ENCODE measurements at places on chromosomes 6 and 20. TPM values are rescaled to one million over a fixed set of nuclear protein-coding genes. Genes with fewer than 3 reads are reported as not detected.
A peak's percentile ranks its signal among the peaks of the same experiment; 100 is the strongest.

The TMEM239 gene
- total RNA-seq, result not detected

DNA sequence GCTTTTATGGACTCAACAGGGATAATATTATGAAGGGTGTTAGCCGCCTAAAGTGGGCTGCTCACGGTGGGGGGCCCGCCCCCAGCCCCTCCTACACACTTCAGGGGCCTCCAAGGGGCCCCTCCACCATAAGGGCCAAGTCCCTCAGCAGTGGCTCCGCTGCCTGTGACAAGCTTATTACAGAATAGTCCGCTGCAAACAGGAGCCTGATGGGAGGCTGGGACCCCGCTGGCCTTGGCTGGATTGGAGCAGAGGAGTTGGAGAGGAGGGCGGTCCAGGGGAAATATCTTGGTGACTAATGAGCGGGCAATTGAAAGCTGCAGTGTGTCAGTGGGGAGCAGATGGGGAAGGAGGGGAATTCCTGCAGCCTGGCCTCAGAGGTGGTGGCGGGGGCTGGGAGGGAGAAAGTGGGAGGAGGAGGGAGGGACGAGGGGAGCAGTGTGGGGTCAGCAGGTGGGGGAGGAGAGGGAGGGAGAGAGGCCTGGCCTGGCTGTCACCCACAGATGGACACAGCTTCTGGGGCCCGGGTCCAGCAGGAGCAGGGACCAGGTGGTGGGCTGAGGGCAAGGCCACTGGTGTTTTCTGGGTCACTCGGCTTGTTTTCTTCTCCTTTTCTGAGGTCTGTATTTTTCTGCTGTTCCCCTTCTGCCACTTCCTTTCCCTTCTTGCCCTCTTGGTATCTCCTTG is 57.6 kb upstream of the FOXP4 start:
- DNase-seq, result peak; percentile 45

The HLA-DOA gene
- total RNA-seq, result not detected

DNA sequence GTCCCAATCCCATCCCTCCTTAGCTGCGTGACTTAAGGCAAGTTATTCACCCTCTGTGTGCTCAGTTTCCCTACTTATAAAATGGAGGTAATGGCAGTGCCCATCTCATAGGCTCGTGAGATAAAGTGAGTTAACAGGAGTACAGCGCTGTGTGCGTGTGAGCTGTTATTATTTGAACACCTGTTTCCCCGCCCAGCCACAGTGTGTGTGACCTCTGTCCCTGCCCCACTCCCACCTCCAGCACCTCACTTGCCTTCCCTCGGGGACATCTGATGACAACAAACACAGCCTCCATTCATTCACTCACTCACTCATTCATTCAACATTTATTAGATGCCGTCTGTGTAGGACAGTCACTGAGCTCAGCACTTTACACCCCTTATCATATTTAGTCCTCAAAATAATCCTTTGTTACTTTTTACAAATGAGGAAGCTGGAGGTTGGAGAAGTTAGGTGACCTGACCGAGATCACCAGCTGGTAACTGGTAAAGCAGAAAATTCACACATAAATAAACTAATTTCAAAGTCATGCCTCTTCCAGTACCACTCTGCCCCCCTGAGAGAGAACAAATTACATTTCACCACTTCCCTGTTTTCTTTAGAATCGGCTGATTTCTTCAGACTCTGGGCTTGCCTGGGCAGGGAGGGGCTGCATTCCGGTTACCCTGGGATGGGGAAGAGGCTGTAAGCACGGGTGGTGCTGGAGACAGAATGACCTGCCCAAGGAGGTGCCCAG is 58.6 kb downstream of the CPNE5 start:
- peak; percentile 21 for DNase-seq

The CLPSL1 gene
- not detected for total RNA-seq

DNA sequence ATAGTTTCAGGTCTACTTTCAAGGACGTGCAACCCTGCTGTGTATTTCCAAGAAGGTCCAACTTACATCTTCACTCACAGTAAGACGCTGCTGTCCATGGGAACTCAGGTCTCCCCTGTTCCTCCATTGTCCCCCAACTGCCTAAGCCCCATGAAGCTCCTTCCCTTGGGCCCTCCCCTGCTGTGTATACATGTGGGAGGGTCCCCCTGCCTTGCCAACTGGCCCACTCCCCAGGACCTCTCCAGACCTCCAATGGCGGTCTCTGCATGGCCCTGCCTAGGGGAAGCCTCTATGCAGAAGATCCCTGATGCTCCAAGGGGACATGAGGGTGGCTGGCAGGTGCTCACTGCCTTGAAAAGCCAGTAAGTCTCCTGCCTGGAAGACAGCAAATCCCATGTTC is 186.7 kb upstream of the CST7 start:
- no peak for DNase-seq

DNA sequence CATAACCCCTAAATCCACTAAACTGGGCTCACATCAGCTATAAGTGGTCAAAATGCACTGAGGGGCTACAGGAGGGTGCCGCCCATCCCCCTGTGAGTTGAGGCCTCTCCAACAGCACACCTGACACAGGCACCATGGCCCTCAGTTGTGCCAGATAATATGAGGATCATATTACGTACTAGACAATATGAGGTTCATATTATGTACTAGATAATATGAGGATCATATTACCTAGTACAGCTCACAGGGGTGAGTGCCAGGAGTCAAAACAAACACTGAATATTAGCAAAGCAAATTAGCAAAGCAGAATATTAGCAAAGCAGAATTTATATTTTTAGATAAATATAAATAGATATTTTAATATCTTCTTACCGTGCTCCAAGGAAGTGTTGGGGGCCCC is 35.3 kb downstream of the CD24 start:
- peak; percentile 34 for DNase-seq

- DNase-seq, result peak; percentile 65
Observed at GRCh38 chr20:6765469-6766058, 1.9 kb upstream of the BMP2 start.

- no peak for DNase-seq
Observed at GRCh38 chr6:82264824-82265223, 17.3 kb upstream of the IBTK start.

The SPTLC3 gene
- total RNA-seq, result 4.6 TPM

DNA sequence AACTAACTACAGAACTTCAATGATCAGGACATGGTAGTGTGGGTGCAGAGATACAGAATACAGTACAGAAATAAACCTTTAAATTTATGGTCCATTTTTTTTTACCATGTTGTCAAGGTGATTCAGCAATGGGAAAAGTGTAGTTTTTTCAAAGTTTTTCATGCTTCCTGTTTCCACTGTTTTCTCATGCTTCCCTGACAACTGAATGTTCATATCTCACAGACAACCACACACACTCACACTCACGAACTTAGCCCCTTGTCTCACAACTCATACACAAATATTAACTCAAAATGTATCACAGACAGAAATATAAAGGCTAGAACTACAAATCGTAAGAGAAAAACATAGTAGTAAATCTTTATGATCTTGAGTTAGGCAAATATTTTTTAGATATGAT is 232.6 kb upstream of the CDYL start:
- DNase-seq, result no peak

GRCh38 chr20:46464451-46464850 is 48.9 kb downstream of the ZNF334 start:
- DNase-seq, result no peak
